Activated CD8-positive, alpha-beta memory T cell treated with anti-CD3 and anti-CD28 coated beads, Interleukin-2, amount 50 U/mL, for 4 hours (primary cell): ENCODE measurements at places on chromosomes 16 and 17.

- DNase-seq, result no peak
Measured at GRCh38 chr17:45307290-45308015, 9.4 kb downstream of the MAP3K14 start.

DNA sequence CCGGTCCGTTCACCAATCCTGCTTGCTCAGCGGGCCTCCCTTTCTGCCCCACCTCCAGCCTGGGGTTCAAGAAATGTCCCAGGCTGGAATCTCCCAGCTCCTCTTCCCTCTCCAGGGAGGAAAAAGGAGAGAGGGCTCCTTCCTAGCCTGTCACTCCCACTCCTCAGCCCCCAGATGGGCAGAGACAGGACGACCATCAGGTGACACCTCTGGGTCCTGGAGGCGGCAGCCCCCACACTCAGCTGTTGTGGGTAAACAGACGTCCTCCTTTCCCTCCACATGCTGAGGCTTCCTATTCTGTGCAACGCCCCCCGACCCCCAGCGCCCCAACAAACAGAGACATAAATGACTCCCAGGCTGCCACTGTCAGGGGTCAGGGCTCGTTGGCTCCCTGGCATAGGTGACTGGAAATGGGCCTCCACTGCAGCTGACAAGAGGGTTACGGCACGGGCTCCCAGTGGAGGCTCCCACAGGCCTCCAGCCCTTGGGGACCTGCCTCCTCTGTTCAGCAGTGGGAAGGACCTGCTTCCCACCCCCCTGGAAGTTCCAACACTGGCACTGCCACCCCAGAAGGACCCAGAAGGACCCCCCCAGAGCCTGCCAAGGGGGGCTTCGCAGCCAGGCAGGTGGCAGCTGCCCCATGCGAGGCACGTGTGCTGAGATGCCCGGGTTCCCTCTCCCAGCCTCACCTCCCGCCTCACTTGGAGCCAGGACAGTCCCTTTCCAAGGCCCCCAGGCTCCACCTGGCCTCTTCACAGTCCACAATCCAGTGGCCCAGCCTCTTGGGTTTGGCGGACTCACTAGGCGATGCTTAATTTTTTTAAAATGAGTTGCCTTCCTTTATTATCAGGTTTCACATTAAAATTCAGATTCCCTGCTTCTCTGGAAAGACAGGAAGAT, 232.3 kb downstream of the KATNIP start:
- DNase-seq, result no peak

- DNase-seq, result no peak
Measured at GRCh38 chr16:5025171-5025632, 8.5 kb downstream of the NAGPA start.

DNA sequence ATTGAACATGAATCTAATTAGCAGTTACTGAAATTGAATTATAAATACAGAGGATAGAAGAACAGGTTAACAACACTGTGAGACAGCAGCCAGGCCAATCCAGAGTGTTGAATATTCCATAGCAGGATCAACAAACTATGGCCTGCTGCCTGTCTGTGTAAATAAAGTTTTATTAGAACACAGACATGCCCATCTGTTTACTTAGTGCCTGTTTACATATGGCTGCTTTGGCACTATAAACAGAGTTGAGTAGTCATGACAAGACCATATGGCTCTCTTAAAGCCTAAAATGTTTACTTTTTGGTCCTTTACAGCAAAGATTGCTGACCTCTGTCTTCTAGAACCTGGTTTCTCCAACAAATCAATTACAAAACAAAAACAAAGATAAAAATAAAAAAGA, 115.4 kb upstream of the CDC42EP4 start:
- DNase-seq, result no peak

DNA sequence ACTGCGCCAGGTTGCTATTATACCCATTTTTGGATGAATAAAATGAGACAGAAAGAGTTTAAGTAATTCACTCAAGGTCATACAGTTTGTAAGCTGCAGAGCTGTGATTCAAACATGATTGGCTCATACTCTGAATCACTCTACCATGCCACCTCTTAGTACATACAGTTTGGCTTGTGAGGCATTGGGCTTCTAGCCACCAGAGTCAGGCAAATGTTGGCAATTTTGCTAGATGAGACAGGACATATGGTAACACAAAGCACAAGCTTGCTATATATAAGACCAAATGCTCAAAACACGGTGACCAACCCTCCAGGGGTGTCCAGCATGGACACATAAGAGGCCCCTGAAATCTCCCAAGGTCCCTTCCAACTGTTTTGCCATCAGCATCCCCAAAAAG, 236.0 kb upstream of the IRX5 start:
- DNase-seq, result no peak

- no peak for DNase-seq
Measured at GRCh38 chr17:67125417-67125816, 81.1 kb downstream of the CACNG1 start.

DNA sequence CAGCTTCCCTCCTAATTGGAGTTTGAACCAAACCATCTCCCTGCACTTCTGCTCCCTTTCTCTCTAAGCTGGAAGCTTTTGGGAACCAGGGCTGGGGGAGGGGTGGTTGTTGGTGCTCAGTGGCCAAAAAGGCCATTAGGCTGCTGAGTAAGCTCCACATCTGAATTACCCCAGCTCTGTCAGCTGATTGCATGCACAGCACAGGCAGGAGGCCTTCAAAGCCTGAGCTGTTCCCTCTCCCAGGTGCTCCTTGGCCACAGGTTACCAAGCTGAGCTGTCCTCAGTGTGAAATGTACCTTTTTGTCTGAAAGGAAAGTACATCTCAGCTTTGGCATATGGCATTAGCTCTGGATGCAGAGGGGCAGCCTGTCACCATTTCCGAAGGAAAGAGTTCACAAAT, 6.2 kb upstream of the TBKBP1 start:
- DNase-seq, result no peak
